Activated CD4-positive, alpha-beta T cell treated with anti-CD3 and anti-CD28 coated beads for 24 hours (primary cell): ENCODE measurements at places on chromosomes 12 and 14.

- no peak for DNase-seq
Observed at GRCh38 chr14:68088451-68088854, 268.9 kb downstream of the RAD51B start.

DNA sequence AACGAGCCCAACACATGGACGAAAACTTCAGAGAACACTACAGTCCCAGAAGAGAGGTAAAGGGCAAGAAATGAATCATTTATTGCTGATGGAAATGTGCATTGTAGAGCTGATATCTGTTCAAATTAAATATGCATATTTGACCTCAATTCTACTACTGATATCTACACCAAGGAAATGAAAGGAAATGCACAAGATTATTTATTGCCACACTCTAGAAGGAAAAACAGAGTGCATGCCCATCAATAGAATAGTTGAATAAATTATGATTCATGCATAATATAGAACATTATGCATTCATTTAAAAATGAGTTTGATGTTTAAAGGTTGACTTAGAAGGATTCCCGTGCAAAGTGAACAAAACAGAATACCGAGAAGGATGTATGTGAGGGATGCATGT lies 15.6 kb upstream of the NUP107 start:
- DNase-seq, result no peak

- DNase-seq, result no peak
Observed at GRCh38 chr14:34833549-34834523, 41.3 kb downstream of the BAZ1A start.

DNA sequence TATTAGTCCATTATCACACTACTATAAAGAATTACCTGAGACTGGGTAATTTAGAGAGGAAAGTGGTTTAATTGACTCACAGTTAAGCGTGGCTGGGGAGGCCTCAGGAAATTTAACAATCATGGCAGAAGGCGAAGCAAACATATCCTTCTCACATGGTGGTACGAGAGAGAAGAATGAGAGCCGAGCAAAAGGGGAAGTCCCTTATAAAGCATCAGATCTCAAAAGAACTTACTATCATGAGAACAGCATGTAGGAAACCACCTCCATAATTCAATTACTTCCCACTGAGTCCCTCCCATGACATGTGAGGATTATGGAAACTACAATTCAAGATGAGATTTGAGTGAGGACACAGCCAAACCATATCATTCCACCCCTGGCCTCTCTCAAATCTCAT lies 422.6 kb downstream of the MDGA2 start:
- DNase-seq, result no peak

DNA sequence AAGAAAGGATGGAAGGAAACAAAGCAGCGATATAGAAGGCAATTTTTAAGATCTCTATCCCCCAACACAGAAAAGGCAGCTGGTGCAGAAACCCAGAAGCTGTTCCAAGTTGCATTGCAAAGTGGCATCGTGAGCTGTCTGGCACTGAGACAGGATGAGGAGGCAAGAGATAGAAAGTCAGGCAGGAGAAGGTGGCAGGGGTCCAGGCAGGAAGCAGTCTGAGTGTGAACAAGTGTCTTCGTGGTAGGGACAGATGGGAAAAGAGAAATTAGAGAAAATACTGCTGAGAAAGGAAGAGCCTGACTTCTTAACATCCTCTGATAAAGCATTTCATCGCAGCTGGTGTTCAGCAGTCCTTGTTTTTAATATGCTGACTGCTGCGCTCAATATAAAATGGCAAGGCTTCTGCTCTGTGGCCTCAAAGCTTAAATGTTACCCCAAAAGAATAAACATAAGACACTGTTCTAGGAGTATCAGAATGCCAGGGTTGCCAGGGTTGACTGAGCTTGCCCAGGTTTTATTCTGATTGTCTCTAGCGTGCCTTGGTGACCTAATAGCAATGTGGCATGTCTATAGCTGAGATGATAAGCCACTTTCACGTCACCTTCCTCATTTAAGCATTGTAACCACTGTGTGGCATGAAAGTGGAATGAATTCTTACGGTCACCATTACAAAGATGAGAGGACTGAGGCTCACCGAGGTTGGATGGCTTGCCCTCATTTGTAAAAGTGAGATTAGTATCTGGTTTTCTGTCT lies 397.6 kb downstream of the NUAK1 start:
- DNase-seq, result no peak

- no peak for DNase-seq
Observed at GRCh38 chr12:6868211-6869048, 1.1 kb downstream of the TPI1 start.

GRCh38 chr14:25837551-25837965 lies 760.3 kb downstream of the NOVA1 start:
- no peak for DNase-seq

GRCh38 chr12:55745361-55746173 lies 2.6 kb downstream of the GDF11 start:
- DNase-seq, result no peak

DNA sequence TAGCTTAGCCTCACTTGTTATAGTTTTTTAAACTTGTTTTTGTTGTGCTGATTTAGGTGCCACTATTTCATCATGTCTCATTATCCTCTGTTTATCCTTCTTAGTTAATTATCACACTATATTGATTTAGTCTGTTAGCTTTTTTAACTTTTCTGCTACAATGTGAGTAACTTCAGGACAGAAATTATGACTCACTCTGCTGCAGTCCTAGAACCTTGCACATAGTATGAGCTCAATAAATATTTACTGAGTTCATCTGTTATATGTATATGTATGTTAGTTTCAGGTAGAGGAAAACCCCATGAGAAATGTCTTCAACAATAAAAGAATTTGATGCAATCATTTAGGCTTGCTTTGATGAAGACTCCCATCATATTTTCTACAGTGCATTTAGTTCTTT lies 224.3 kb upstream of the NAV3 start:
- no peak for DNase-seq

DNA sequence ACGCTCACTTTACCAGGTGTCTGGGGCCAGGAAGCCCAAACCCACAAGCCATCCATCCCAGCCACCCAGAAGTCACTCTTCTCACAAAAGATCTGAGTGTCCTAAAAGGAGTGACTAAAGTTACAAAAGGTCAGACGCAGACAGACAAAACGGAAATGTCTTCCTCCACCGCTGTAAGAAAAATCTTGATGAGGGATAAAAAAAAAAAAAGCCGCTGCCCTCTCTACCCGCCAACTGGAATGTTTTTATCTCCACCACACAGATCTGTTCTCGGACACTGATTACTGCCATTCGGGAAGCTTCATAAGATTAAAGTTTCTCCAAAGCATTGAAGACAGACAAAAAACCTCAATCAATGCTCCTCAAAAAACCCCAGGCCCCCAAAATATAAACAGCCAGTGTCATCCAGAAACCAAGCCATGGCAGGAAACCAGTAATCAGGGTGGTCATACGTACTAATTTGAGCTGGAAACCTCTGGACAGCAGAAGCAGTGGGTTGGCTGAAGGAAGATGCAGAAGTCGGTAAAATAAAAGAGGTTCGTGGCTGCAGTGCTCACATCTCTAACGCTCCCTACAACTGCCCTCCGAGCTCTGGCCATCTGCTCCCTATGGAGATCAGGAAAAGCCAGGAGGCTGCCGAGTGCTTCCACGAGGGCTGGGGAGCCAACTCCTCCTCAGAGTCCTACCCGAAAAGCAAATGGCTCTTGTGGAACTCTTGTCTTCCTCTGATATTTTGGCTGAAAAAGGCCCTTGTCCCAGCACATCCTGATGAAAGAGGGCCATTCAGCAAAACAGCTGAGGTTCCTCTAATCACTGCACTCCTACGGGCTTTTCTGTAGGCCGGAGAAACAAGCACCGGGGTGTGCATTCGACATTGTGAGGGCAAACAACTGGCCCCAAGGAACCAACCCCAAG lies 30.3 kb downstream of the SSH1 start:
- DNase-seq, result no peak

DNA sequence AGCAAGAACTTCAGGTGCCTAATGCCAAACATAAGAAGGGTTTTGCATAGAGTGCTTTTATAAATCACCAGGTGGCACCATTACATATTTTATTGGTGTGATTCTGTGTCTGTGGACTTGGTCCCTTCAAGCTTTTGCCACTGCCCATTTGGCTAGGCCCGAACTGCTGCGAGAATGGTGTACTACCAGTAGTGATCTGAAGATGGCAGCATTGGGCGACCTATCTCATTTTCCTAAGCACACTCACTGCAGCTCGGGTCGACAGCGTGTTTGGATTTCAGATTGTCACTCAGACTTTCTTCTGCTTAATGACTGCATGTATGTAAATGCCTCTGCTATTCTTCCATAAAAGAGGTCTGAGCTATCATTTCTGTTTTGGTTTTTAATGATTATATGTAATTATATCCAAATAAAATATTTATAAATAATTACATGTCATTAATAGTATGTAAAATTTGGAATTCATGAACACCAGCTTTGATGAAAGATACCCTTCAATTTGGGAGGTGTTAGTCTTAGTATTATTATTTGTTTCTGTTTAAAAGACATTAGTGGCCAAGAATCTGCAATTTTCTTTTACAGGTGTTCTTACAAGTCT lies 78.5 kb downstream of the TPH2 start:
- DNase-seq, result peak; percentile 24

GRCh38 chr14:89088530-89088929 lies 264.1 kb downstream of the TTC8 start:
- no peak for DNase-seq

DNA sequence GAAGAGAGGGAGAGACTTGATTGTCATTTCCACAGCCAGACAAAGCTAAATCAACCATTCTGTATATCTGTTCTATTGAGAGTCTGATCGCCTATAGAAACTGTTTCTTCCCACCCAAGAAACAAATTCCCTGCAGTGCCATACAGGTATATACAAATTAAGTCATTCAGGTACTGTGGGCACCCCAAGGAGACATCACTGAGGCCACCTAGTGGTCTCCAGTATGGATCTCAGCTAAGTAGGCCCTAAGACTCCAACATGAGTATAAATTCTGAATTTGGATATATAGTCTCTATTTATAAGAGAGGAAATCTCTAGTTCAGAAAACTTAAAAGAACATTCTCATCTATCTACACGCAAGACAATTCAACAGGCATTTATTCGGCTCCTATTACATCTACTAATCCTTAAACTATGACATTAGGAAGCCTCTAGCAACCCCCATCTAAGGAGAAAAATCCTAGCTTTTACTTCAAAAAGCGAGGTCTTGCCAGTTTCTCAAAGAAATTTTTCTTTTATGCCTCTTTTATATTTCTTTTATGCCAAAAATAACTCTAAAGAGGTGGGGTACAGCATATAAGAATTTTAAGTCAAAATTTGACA lies 62.6 kb downstream of the DCAF5 start:
- DNase-seq, result no peak

- no peak for DNase-seq
Observed at GRCh38 chr12:124109760-124110159, 136.7 kb downstream of the ZNF664 start.

GRCh38 chr14:77033622-77034589 lies 5.4 kb upstream of the IRF2BPL start:
- DNase-seq, result peak; percentile 77

DNA sequence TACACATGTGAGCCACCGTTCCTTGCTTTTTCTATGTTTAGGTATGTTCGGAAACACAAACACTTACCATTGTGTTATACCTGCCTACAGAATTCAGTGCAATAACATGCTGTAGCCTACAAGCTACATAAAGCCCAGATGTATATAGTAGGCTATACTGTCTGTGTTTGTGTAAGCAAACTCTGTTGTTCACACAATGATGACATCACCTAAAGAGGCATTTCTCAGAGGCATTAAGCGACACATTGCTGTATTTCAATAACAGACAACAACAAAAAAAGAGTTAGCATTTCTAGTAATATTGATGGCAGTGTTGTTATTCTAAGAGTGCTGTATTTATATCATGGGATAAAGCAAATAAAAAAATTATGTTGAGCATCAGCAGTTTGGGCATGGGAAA lies 70.2 kb downstream of the MED13L start:
- DNase-seq, result no peak

DNA sequence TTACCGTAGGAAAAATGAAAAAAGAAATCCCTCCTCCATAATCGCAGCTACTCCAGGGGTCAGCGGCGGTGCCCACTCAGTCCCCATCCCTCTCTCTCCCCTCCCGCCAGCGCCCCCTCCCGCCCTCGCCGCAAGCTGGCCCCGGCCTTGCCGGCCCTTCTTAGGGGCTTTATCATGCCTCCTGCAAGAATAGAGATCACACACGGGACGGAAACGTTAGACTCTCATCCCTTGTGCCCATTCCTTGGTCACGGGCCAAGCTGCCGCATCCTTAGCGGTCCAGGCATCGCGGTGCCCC lies 692 bp upstream of the COX14 start:
- DNase-seq, result no peak

GRCh38 chr14:64659366-64659765 lies 44.9 kb upstream of the PLEKHG3 start:
- no peak for DNase-seq

DNA sequence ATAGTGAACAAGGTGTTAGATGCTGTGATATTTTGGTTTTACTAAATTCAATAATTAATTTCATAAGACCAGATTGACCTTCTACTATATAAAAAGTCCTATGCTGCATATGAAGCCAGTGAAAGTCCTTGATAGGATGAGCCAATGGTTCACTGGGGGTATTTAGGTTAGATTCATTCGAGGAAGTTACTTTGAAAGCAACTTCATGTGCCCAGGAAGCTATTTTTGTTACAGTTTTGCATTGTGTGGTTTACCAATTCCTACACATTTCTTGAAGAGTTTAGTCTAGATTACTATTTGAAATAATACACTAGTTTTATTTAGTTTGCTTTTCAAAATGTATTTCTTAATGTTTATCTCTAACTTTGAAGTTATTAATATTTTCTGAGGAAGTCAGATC lies 58.5 kb upstream of the RMST start:
- DNase-seq, result no peak

DNA sequence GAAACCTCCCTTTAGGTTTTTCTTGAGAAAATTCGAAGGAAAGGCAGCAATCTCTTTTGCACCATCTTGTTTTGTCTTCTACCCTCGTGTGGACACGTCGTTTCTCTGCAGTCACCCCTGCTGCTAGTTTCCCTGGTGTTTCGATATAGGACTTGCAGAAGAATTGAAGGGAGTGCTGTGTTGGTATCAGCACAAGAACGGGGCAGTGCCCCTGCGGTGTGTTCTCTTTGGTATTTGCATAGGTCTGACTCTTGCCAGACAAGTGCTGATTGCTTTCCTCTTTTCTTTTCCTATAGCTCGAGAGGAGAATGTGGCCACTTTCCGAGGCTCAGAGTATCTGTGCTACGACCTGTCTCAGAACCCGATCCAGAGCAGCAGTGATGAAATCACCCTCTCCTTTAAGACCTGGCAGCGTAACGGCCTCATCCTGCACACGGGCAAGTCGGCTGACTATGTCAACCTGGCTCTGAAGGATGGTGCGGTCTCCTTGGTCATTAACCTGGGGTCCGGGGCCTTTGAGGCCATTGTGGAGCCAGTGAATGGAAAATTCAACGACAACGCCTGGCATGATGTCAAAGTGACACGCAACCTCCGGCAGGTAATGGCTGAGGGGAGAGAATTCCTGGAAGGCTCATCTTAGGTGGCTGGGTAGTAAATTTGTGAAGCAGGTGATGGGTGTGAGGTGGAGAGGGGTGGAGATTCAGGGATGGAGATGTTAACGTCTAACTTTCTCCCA lies 474.8 kb downstream of the NRXN3 start:
- no peak for DNase-seq

DNA sequence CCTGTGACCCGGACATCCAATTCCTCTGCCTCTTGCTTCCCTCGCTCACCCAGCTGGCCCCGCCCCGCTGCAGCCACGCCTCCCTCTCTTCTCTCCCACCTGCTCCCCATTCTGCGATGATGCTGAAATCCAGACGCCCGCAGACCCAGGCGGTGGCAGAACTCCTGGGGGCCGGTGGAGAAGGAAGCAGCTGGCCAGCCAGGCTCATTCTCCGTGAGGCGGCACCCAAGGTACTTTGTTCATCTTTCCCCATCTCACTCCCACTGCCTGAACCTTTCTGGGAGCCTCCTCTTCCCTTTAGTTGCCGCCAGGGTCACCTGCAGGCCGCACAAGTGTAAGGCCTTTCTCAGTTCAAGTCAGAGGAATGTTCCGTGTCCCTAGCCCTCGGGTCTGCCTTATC lies 35.7 kb downstream of the FOXN4 start:
- no peak for DNase-seq
